ENCODE measurements at places on chromosomes 7 and 10. TPM values are rescaled to one million over a fixed set of nuclear protein-coding genes. Genes with fewer than 3 reads are reported as not detected.

The HOXA7 gene
- polyA plus RNA-seq: 4.4 TPM

The DPYSL4 gene
- polyA plus RNA-seq: 3.4 TPM

DNA sequence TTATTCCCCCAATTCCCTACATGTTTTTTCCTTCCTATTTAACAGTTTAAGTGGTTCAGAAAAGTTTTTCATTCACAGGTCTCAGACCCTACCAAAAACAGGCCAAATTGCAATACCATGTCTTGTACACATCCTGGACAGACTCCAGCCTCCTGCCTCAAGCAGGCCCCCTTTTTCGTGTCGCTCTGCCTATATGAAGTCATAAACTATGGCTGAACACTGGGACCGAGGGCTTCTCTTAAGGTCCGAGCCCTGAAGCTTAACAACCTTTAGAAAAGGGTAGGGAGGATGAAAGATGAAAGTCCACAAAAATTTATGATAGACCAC lies 1.4 kb downstream of the FBXW4 start:
- no peak for DNase-seq

The OR2A42 gene
- polyA plus RNA-seq: 0.02 TPM

GRCh38 chr10:133094866-133095265 lies 7.1 kb downstream of the ADGRA1 start:
- no peak for DNase-seq

GRCh38 chr10:124697443-124697836 lies 46.7 kb downstream of the FAM53B start:
- DNase-seq: no peak

DNA sequence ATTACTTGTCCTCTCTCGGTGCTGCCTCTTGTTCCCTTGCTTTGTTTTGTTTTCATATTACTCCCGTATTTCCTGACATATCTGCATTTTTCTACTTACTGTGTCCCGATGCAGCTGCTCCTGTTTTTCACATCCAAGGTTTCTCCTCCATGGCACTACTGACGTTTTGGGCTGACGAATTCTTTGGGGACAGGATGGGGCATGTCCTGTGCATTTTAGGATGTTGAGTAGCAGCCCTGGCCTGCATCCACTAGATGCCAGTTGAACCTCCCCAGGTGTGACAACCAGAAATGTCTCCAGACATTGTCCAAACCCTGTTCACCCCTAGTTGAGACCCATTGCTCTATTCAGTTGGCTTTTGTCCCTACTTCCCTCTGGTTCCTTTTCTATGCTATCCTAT lies 12.4 kb downstream of the ZNF789 start:
- no peak for DNase-seq

- DNase-seq: no peak
Observed at GRCh38 chr7:36945612-36946400, 221.5 kb upstream of the AOAH start.

DNA sequence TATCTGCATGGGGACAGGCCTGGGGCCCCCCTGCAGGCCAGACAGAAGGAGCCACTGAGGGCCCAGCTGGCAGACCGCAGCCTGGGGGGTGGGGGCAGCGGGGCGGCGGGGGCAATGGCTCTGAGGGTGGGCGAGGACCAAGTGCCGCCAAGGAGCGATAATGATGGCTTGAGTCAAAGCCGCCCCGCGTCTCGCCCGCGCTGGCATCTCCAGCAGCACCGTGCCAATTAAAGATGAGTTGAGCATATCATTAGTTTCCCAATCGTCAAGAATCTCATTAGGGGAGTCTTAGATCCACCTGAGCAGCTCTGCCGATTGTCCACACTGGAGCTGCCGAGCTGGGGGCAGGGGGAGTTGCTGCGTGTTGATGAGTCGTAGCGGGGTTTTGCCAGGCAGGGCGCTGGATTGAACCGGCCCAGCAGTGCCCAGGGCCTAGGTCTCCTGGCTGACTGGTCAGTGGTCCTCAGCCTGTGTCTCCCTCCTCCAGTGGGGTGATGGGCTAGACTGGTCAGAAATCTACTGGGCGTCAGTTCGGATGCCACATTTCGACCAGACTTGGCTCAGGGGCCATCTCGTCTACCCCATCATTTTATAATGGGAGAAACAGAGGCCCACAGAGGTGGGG lies 41.0 kb upstream of the PSMG3 start:
- no peak for DNase-seq

DNA sequence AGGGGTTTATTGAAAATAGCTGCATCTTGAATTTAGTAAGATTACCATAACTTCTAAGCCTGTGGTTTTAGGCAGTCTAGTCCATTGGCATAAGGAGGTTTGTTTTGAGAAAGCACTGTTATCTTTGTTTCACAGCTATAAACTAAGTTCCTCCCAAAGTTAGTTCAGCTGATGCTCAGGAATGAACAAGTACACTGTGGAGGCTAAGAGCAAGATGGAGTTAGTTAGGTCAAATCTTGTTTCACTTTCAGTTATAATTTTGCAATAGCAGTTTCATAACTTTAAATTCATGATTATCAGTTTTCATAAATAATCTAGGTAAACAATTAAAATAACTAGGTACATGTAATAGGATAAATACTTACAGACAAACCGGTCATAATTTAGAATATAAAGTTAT lies 15.4 kb downstream of the SEC61G start:
- no peak for DNase-seq

DNA sequence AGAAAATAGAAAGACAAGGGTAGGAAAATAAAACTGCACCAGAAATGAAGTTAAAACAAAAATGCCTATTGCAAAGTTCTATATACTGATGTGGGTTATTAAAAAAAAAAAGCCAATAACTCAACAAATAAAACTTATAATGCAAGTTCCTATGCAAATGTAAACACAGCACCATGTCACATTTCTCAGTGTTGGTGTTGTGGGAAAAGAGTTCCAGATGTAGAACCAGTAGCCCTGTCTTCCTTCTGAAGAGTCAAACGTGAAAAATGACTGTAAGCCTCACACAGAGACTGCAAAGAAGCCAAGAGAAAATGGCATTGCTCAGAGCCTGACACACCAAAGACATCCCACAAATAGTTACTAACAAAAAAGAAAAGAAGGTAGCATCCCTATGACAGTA lies 10.1 kb downstream of the PON2 start:
- DNase-seq: no peak

DNA sequence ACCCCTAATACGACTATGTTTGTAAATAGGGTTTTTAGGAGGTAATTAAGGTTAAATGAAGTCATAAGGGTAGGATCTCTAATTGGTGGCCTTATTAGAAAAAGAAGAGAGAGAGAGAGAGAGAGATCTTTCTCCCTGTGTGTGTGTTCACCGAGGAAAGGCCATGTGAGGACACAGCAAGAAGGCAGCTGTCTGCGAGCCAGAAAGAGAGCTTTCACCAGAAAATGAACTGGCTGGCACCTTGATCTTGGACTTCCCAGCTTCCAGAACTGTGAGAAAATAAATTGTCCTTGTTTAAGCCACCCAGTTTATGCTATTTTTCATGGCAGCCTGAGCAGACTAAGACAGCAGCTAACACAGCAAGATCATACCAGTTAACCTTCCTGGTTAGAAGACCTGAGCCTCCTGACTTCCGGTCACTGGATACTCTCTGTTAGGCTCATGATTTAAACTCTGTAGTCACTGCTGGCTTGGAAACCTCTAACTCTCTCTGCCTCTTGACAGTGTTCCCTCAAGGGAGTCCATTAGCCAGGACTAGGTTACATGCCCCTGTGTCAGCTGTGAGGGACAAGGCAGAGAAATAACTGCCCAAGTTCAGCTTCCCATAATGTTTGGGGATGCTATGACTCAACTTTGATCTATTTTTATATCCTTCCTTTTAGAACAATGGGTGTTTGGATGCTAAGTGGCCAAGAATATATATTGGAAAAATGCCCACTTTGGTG lies 102.3 kb downstream of the DYNC1I1 start:
- no peak for DNase-seq

DNA sequence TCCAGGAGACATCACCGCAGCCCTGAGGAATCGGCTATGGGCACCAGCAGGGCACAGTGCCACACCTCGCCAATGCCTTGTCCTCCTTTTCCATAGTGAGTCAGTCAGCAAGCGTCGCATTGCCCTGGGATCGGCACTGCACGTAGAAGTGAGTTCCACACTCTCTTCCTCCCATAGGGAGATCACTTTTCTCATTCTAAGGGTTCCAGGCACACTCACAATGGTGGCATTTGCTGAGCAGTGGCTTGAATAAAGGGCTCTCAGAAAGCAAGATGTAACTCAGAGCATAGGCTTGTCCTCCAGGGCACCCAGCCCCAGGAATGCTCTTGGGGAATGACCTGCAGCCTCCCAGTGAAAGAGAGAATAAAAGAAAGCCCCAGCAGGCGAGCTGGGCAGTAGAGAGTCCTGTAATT lies 1.1 kb upstream of the VIM start:
- no peak for DNase-seq

The CTAGE6 gene
- polyA plus RNA-seq: 0.02 TPM

DNA sequence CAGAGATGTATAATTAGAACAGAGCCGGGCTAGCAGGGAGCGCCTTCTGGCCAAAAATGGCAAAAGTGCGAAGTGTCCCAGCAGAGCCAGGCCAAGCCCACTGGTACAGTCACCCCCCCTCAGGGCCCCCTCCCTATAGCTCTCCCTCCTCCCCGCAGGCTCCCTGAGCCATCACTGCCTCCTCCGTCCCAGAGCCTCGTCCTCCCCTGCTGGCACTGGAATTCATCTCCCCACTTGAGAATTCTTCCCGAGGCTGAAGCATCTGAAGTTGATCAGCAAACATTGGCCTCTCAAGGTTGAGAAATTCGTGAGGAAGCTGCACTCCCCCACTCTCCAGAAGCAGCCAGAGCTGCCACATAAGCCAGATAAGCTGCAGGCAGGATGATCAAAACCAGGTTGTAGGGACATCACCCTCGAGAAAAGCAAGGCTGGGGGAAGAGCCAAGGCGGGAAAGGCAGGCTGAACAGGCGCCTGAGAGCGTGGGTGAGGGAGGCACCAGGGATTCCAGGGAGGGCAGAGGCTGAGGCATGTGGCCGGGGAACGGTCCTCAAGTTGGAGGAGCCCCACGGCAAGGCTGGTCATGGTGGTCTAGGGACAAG lies 23.4 kb downstream of the CAMK2G start:
- DNase-seq: peak; percentile 88

- DNase-seq: no peak
Observed at GRCh38 chr7:132368246-132368900, 207.9 kb downstream of the PLXNA4 start.

GRCh38 chr10:72847681-72848080 lies 45.9 kb upstream of the OIT3 start:
- DNase-seq: no peak

GRCh38 chr10:117543225-117544003 lies 868 bp downstream of the EMX2 start:
- no peak for DNase-seq

The MMP21 gene
- not detected for polyA plus RNA-seq

DNA sequence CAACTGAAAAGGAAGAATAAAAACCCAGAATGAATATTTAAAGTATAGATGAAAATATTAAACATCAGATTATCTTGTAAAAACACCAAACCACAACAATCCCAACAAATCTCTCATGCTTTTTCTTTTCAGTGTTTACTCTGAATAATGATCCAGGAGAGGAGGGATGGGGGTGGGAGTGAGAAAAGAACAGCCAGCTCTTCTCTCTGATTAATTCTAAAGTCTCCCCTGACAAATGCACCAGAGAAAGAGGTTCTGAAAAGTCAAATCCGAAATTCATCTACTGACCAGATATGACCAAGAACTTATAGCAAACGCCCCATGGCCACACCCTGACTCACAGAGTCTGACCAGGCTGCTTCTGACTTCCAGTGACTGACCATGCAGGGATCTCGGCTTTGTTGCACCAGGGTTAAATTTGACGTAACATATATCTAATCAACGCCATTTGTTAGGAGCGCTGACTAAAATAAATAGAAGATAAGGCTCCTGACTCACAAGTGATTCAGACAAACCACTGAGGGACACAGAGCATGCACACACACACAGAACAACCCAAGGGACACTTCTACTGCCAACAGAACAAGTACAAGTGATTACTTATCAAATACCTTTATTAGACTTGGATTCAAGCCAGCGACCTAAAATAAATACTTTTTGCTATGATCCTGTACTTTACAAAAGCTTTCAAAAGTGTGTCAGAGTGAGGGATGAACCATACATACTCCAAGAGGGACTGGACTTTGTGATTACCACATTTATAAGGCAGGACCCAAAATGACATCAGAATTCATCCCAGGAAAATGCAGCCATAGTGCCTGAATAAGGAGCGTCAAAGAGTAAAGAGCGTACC lies 9.3 kb upstream of the SPOCK2 start:
- peak; percentile 52 for DNase-seq

GRCh38 chr10:42491001-42491592 lies 147.3 kb downstream of the ZNF33B start:
- no peak for DNase-seq

DNA sequence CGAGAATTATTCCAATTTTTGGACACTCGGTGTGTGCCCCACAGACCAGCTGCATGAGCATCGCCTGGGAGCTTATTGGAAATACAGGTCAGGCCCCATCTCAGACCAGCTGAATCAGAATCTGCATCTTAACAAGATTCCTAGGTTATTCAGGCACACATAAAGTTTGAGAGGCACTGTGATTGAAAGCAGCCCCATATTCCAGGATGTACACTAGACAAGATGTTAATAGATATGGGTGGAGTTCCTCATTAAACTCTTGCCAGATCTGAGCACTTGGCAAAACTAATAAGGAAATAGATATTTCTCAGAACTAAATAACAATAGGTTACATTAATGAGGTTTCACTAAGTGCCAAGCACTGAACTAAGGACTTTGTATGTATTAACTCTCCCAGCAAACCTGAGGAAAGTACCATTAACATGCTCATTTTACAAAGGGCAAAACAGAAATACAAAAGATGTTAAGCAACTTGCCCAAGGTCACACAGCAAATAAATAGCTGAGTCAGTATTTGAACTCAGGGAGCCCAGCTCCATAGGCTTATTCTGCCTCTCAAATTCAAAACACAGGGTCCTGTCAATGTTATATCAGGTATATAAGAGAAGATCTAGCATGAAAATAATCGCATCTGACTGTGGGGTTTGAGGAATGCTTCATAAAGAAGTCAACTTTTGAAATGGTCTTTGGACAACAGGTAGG lies 29.9 kb downstream of the PPP1R3C start:
- DNase-seq: no peak
